Endodermal cell (in vitro differentiated cells): ENCODE measurements at places on chromosomes 4 and X.

- no peaks in the 10 kb centered on the region for H3K4me1 ChIP-seq
- H3K27me3 ChIP-seq, result no peaks in the 10 kb centered on the region
- H3K36me3 ChIP-seq, result no peaks in the 10 kb centered on the region
Observed at GRCh38 chr4:154521607-154522006, 28.6 kb downstream of the PLRG1 start.

GRCh38 chrX:154728431-154729190 is 22.3 kb downstream of the GAB3 start:
- H3K4me1 ChIP-seq, result no peaks in the 10 kb centered on the region
- no peaks in the 10 kb centered on the region for H3K27me3 ChIP-seq
- no peaks in the 10 kb centered on the region for H3K36me3 ChIP-seq
- no peak overlapping the region for H3K27ac ChIP-seq
- no peak overlapping the region for H3K4me3 ChIP-seq

DNA sequence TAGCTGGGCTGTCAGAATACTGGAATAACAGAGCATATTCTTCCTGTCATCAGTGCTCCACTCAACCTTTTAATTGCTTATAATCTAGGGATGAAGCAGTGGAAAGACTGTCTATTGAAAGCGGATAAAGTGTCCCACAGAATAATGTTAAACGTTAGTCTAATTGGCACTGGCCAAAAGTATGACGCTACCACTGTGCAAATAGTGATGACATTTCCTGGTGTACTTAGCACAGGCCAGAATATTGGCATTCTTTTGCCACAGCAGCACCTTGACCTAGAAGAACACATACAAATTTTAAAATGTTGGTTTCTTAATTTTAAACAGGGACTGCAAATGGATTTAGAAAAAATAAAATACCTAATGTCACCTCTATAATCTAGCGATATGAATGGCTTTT is 635.2 kb upstream of the SPANXN1 start:
- DNase-seq, result no peak
- H3K27ac ChIP-seq, result no peak overlapping the region
- no peaks in the 10 kb centered on the region for H3K36me3 ChIP-seq
- H3K4me3 ChIP-seq, result no peak overlapping the region
- H3K4me1 ChIP-seq, result no peaks in the 10 kb centered on the region

DNA sequence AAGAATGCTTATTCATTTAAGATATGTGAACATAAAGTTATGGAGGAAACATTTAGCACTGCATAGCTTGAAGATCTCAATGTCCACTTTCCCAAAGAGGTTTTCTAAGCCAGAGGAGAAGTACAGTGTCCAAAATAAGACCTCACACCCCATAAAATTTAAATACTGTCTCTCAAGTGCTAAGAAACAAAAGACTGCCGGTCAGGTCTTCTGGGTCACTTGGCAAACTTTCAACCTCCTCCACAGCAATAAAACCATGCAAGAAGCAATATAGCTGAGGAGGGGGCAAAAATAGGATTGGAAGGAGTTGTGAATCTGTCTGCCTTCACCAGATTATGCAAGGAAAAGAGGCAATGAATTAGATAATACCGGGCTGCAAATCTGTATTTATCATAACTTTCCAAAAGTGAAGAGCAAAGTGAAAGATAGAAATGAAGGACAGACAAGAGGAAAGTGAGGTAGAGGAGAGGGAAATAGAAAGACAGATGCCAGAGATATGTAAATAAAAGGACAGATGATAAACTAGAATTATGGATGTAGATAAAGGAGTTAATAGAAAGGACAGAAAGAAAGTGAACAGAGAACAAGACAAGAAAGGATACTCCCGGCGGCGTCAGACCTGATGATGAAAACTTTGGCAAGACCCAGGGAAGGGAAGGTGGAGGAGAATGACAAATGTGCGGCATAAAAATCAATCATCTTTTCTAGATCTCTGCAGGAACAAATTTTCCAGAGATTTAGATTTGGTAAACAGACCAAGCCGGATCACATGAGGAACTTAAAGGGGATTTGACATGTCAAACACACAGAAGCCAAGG is 152.7 kb upstream of the FAM241A start:
- no peak overlapping the region for H3K4me3 ChIP-seq
- H3K36me3 ChIP-seq, result no peaks in the 10 kb centered on the region
- no peak overlapping the region for H3K27ac ChIP-seq
- no peak for DNase-seq

DNA sequence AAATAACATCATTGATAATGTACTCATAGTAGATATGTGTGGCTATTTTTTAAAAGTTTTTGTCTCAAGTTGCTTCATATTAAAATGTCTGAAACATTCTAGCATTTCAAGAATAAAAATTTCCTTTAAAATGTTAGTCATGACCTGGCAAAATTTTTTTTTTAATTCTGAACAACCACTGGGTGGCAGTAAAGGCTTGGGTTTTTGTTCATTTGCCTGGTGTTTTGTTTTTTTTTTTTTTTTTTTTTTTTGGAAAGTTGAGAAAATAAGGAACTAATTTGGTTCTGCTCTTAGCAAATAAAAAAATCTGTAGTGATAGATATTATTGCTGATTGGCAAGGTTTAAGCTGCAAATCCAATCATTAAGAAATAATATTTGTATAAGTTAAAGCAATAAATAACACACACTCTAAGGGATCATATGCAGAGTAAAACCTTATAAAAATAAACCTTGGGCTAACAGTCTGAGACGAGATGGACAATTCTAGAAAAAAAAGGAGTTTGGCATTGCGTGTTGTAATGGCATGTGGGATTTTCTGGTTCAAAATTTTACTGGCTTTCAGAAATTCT is 81.4 kb downstream of the CEP44 start:
- peaks cover 4% of the 10 kb centered on the region for H3K4me1 ChIP-seq
- H3K27me3 ChIP-seq, result no peaks in the 10 kb centered on the region
- no peak overlapping the region for H3K27ac ChIP-seq

DNA sequence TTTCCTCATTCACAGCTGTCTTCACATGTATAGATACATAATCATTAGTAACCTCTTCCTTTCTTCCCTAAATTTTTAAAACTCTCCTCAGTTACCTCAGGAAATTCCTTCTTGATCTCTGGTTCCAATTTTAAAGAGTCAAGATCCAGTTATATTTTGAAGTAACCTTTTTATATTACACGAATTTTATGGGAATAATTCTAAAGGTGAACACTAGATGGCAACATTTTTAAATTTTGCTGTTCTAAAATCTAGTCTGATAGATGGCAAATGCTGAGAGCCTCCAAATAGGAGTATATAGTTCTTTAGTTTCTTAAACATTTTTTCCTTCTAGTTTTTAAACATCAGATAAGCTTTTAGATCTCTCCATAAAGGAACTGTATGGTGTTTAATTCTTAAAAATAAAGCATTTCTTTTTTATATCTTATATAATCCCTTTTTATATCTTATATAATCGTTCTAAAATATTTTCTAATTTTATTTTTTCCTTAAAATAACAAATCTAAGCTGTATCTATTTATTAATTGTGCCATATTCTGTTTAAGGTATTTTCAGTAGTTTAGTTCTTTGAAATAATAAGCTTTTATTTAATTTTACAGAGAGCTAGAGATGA is 37.9 kb upstream of the PAPSS1 start:
- H3K36me3 ChIP-seq, result no peaks in the 10 kb centered on the region
- no peak overlapping the region for H3K27ac ChIP-seq
- no peak for DNase-seq

DNA sequence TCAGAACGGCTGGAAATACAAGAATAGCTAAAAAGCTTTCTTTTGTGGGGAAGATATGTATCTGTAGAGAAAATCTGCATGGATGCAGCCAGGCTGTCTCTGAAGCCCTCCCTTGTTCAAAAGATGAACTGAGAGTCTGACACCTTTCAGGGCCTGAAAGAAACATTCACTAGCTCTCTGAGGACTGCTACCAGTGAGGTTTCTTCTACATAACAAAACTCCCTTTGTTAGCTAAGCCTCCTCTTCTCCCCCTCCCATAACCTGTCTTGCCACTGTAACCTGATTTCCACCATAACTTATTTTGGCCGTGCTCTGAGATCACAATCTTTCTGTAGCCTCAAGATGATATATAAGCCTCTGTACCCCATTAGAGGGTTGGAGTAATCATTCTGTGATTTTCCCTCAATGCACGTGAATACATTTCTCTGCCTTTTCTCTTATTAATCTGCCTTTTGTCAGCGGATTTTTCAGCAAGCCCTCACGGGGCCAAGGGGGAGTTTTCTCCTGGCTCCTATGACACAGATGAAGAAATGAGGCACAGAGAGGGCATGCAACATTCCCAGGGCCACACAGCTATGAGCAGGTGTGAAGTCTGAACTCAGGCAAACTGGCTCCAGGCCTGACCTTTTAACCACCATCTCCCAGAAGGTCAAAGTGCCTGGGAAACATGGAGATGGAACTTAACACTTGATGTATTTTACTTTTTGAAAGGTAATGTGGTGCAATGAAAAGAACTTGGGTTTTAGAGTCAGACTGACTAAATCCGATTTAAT is 161.6 kb upstream of the PRDX4 start:
- H3K27me3 ChIP-seq, result no peaks in the 10 kb centered on the region
- DNase-seq, result peak; percentile 60
- no peaks in the 10 kb centered on the region for H3K36me3 ChIP-seq
- H3K4me1 ChIP-seq, result no peaks in the 10 kb centered on the region

DNA sequence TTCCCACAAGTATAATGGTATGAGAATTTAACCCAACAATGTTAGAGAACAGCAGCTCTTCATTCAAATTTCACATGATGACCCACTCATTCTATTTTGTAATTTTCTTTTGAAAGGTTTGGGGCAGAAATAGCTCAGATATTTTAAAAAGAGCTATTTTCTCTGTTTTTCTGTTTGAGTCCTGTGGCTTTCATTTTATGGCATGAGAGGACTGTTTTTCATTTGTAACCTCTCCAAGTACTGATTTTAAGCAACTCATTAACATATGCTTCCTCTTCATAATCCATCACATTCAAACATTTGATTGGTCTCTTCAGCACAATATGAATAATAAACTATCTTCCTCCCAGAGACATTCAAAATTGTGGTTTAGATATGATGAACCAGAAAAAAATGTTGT is 129.0 kb upstream of the TEX13A start:
- no peaks in the 10 kb centered on the region for H3K36me3 ChIP-seq
- no peaks in the 10 kb centered on the region for H3K4me1 ChIP-seq
- no peak for DNase-seq
- H3K27me3 ChIP-seq, result no peaks in the 10 kb centered on the region
- H3K4me3 ChIP-seq, result no peak overlapping the region

DNA sequence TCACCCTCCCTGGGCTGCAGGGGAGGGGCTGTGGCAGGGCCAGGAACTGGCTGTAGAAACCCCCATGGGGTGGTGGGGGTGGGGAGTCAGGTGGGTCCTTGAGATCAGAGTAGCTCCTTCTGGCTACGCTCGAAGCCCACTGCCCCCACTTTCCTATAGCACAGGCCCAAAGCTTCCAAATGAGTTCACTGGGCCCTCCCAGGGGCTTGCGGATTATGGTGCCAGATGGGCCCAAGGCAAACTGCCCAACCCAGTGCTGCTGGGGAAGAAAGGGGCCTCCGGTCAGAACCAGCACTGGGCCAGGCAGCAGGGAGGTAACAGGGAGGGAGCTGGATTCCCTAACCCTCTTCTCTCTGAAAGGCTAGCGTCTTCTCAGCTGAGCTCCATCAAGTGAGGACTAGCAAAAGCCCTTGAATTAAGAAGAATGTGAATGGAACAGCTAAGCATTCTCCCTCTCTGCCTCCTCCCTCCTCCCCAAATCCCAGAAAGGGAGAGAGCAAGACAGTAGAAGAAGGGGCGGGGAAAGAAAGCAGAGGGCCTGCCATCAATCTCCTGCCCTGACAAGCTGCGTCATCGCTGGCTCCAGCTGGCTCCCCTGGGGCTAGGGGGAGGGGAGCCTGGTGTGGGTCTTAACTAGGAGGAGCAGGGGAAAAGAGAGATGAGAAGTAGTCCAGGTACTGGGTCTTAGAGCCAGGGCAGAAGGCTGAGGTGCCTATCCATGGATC is 34.7 kb downstream of the FRMPD3 start:
- no peak overlapping the region for H3K4me3 ChIP-seq
- H3K27me3 ChIP-seq, result no peaks in the 10 kb centered on the region
- H3K4me1 ChIP-seq, result no peaks in the 10 kb centered on the region
- H3K36me3 ChIP-seq, result no peaks in the 10 kb centered on the region
- peak overlapping the region; percentile 86 for H3K27ac ChIP-seq
- peak; percentile 84 for DNase-seq

DNA sequence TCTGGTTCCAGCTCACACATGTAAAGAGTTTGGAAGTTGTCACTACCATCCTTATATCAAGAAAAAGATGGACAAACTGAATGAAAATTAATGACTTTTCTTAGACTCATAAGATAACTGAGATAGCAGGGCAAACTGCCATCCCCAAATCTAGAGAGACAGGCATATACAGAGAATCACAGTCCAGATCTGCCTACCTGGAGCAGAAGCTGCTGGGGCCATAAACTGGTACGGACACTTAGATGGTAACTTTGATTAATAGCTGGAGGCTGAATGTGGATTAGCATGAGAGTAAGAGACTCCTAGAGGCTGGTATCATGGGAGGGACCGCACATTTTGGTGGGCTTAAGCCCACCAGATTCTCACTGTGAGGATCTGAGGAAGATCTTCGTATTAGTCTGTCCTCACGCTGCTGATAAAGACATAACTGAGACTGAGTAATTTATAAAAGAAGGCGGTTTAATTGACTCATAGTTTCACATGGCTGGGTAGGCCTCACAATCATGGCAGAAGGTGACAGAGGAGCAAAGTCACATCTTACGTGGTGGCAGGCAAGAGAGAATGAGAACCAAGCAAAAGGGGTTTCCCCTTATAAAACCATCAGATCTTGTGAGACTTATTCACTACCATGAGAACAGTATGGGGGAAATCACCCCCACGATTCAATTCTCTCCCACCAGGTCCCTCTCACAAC is 10.8 kb upstream of the POLA1 start:
- no peak overlapping the region for H3K4me3 ChIP-seq
- H3K27ac ChIP-seq, result no peak overlapping the region
- no peaks in the 10 kb centered on the region for H3K27me3 ChIP-seq

DNA sequence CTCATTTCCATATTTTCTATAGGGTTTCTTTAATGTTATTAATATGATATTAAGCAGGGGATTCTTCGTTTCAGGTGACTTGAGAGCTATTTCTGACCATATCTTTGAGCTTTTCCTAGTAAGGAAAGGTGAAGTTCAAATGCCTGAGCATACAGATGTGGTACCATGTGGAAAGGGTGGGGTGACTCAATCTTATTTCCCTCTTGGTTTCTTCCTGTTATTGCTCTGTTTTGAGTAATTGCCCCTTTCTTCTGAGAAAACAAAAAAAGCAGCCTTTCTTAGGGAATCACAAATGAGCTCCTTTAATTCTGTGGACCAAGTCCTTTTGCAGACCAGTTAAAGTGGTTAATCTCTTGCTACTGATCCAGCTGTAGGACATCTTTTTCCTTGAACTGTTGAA is 41.0 kb upstream of the AGA start:
- H3K27me3 ChIP-seq, result no peaks in the 10 kb centered on the region
- no peak for DNase-seq
- H3K4me3 ChIP-seq, result no peak overlapping the region
- no peaks in the 10 kb centered on the region for H3K36me3 ChIP-seq
- H3K27ac ChIP-seq, result no peak overlapping the region

- peaks cover 6% of the 10 kb centered on the region for H3K4me1 ChIP-seq
- DNase-seq, result no peak
- no peaks in the 10 kb centered on the region for H3K36me3 ChIP-seq
Observed at GRCh38 chr4:162075726-162076125, 88.1 kb downstream of the FSTL5 start.

- H3K27me3 ChIP-seq, result peaks cover 70% of the 10 kb centered on the region
- H3K27ac ChIP-seq, result no peak overlapping the region
- DNase-seq, result no peak
- H3K4me1 ChIP-seq, result no peaks in the 10 kb centered on the region
- no peak overlapping the region for H3K4me3 ChIP-seq
Observed at GRCh38 chrX:95919605-95920004, 765.0 kb upstream of the DIAPH2 start.

GRCh38 chr4:42627885-42628646 is 28.8 kb downstream of the ATP8A1 start:
- peaks cover 5% of the 10 kb centered on the region for H3K36me3 ChIP-seq
- no peak overlapping the region for H3K4me3 ChIP-seq
- H3K4me1 ChIP-seq, result no peaks in the 10 kb centered on the region
